ENCODE measurements at places on chromosomes 3 and 15.

DNA sequence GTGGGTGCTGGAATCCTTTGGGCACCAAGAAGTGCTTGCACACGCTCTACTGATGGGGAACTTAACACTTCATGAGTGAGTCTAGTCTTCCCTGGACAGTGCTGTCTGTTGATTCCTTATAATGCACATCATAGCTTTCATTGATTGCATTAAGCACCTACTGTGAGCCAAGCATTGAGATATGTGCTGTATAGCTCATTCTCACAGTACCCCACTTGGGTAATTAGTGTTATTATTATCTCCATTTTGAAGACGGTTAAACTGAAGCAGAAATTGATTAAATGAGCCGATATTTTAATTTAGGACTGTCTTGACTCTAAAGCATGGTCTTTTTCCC, 504 bp upstream of the PDHB start:
- no peak for DNase-seq

DNA sequence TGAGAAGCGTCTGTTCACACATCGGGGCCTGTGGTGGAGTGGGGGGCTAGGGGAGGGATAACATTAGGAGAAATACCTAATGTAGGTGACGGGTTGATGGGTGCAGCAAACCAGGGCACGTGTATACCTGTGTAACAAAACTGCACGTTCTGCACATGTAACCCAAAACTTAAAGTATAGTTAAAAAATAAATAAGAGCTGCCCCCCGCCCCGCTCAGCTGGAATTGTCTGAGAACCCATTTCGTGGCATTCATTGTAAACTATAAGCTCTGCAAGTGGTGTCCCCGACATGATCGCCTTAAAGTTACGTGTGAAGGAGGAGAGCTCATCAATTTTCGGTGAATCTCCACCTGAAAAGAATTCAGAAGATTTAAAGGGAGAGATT, 7.3 kb upstream of the LIPH start:
- no peak for DNase-seq

DNA sequence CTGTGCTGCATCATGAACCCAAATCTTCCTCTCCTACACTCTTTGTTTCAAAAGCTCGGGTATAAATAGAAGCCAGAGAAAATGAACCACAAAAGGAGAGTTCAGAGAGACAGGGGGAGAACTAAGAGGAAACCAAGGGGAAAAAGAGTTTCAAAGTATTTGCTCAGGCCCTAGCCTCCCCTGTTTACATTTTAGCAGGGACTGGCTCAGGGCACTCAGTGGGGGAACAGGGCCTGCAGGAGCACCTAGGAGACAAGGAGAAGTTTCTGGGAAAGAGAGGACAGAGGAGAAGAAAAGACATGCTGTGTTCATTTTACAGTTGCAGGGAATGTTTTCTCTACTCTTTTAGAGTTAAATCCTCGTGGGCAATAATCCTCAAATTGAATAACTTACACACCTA, 8.5 kb upstream of the IL17RD start:
- no peak for DNase-seq

DNA sequence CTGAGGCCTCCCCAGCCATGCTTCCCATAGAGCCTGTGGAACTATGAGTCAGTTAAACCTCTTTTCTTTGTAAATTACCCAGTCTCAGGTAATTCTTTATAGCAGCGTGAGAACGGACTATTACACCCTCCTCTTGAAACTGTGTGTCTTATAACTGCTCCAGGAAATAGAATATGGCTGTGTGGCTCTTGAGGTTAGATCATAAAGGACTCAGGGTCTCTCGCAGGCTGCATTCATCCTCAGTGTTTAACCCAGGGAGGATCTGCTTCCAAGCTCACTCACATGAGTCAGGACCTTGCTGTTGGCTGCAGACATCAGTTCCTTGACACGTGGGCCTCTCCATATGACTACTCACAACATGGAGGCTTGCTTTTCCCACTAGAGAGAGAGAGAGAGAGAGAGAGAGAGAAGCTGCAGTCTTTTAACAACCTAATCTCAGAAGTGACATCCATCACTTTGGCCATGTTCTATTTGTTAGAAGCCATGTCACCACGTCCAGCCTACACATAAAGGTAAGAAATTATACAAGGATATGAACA, 114.3 kb upstream of the UBE2E1 start:
- DNase-seq, result no peak

GRCh38 chr3:194577986-194578905, 55.0 kb downstream of the TMEM44 start:
- peak; percentile 70 for DNase-seq

GRCh38 chr3:111471831-111472230, 70.2 kb upstream of the CD96 start:
- DNase-seq, result no peak

DNA sequence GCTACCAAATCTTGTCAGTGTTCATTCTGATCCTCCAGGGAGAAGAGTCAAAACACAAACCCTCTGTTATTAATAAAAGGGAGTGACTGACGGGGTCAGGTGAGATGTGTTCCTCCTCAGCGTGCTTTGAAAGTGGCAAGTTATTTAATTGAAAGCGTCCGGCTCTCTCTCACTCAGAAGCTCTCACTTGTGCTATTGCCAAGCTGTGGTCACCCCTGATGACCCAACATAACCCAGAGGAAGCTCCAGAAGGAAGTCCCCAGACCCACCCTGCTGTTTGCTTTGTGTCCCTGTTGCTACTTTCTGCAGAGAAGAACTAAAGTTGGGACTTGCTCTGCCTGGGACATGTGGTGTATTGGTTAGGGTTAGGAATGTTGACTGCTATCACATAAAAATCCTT, 235.6 kb downstream of the EDEM1 start:
- DNase-seq, result no peak

GRCh38 chr15:52466134-52466701, 62.5 kb downstream of the MYO5A start:
- no peak for DNase-seq

DNA sequence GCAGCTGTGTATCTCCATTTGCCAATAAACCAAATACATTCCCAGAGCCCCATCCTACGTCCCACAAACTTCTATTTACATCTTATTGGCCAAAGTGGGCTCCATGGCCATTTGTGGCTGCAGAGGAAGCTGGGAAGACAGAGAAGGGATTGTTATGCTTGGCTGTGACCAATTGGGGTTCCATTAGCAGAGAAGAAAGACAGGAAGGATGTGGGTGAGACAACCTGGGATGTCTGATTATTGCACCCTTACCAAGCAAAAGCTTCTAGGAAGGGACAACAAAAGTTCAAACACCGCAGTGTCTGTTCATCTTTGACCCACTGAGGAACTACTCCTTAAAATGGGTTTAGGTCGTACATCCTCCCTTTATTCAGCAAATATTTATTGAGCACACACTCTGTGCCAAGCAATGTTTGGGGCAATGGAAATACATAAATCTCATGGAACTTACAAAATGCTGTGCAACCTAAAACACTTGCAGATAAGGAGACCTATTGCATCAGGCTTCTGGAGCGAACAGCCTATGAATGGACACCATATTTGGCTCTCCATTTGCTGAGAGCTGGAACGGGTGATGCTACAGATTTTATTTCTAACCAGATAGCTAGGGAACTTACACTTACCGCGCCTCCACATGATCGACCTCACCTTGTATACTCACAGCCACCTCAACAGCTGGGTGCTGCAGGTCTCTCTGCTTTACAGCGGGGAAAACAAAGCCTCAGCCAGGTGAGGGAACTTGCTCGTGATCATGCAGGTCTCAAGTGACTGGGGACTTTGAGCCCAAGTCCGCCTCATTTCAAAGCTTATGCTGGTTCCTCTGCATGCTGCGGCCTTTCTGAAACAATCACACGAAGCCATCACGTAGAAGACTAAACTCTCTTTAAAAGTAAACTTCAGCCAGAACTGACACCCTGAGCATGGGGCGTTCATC, 21.4 kb upstream of the NR2E3 start:
- no peak for DNase-seq

- DNase-seq, result no peak
Observed at GRCh38 chr15:68213991-68214837, 9.1 kb upstream of the CALML4 start.

DNA sequence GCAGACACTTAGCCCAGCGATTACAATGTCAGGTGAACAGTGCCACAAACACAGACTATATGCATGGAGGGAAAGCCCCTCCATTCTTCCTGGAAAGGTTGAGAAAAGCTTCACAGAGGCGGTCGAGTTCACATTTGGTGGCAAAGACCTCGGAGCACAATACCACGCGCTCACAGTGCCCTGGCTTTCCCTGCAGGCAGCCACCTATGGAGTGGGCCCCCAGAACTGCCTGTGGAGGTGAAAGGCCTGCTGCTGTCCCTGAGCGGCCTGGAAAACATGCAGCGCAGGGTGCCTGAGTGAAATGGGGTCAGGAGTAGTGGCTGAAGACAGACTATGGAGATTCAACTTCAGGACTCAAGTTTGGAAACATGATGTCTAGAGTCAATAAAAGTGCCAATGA, 26.9 kb downstream of the PDIA5 start:
- no peak for DNase-seq

GRCh38 chr15:66524838-66525237, 19.7 kb downstream of the ZWILCH start:
- no peak for DNase-seq

GRCh38 chr3:144296808-144297207, 325.2 kb downstream of the DIPK2A start:
- no peak for DNase-seq

DNA sequence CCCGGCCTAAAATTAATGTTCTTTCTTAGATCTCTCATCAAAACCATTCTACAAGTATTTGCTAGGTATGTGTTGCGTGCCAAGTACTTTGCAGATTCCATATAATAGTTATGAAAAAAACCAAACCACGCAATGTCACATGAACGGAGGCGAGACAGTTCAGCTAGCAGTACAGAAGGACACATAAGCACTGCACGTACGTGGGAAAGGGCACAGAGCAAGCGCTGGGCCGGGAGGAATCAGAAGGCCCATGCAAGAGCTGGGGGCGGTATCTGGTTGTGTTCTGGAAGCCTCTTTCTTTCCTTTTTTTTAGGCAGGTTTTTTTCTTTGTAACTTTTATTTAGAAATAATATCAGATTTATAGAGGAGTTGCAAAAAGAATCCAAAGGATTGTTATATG, 11.3 kb downstream of the PDIA5 start:
- no peak for DNase-seq

DNA sequence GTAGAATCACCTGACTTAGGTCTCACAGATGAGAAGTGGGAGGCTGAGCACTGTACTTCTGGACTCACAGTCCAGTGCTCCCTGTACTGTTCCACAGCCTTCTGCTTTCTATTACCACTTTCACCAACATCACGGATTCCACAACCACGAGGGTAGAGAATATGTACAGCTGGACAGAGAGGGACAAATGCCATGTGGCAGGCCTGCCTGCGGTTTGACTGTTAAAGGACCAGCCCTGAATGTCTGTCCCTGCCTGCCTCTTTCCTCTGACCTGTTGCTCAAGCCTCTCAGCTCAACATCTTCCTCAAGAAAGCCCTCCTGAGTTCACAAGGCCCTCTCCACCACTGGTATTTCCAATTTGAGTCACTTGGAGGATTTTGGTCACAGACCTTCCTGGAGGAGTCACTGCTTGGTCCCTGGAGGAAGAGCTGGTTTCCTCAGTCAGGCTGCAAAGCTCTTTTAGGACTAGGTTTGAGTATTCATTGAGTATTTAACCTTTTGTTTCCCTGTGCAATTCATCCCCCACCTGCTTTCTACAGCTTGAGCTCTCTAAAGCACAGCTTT, 49.1 kb downstream of the RAB11A start:
- DNase-seq, result no peak

DNA sequence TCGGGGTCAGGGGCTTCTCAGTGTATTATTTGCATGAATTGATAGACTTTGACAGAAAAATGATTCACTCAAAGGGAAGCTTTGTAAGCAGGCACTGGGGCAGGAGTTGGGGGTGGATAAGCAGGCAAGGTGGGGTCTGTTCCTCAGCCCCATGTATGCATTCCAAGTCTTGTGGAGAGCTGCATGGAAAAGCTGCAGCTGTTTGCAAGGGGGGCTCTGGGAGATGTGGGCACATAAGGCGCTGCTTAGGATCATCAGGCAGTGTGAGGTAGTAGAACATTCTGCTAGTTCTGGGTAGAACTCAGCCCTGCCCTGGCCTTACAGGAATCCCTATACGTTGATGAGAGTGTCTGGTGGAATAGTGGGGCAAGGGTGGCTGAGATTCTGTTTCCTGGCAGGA, 154.2 kb upstream of the LRIG1 start:
- no peak for DNase-seq

DNA sequence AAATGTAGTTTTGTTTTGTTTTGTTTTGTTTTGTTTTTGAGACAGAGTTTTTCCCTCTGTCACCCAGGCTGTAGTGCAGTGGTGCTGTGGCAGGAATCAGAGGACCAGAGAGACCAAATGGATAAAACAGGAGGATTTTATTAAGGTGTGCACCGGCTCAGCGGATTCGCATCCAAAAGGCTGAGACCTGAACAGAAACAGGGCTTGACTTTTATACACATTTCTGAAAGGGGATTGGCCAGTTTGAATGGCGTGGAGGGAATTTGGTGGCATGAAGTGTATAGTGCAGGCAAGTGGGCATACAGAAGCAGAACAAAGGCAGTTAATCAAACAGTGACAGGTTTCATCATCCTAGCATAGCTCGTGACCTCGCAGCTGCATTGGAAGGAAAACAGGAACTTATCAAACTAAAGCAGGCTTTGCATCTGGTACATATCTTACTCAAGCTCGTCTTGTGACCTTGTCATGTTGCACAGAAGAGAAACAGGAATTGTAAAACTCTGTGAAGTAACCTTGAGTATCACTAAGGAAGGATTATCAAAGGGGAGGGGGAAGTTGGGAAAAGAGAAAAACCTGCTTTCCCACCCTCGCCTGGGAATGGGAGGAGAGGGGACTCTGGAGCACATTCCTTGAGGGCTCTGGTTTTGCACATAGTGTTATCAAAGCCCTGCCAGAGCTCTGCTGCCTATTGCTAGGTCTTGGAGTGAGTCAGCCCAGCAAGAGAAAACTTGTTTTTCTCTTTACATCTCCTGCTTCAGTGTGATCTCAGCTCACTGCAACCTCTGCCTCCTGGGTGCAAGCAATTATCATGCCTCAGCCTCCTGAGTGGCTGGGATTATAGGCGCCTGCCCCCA, 38.5 kb downstream of the C3orf62 start:
- DNase-seq, result no peak

- DNase-seq, result no peak
Observed at GRCh38 chr3:152466784-152467183, 198.1 kb downstream of the MBNL1 start.

GRCh38 chr15:73936181-73936580, 9.9 kb downstream of the LOXL1 start:
- DNase-seq, result no peak

DNA sequence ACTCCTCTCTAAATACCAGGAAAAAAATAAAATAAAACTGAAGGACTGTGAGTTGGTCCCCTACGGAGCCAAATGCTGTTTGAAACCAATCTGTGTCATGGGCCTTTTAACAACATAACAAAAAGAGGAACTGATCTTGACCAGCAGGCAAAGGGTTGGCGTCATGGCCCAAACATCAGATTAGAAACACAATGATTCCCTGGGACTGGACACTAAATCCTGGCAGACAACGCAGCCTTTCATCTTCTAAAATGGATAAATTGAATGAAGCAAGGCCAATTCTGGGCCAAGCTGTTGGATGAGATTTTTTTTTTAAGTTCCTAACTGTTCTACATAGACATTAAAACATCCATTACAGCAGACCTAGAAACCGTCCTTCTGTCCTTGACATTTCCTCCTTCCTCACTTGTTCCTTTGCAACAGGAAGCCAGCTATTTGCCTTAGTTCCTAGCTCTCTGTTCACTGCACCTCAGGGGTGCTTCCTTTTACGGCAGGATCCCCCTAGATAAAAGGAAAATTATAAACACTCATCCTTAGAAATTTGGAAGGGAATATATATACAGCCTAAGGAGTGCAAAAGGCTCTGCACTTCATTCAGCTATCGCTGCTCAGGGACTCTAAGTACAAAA, 21.6 kb upstream of the TAFA4 start:
- no peak for DNase-seq

- DNase-seq, result no peak
Observed at GRCh38 chr3:131623431-131623830, 120.7 kb upstream of the MRPL3 start.

Measured in non-pigmented ciliary epithelial cell (primary cell).